ENCODE measurements at places on chromosomes 7 and 10. TPM values are rescaled to one million over a fixed set of nuclear protein-coding genes. Genes with fewer than 3 reads are reported as not detected.

KCND2 gene
- total RNA-seq, result 0.53 TPM

FIS1 gene
- 166 TPM for total RNA-seq

HDAC9 gene
- 53.6 TPM for total RNA-seq

GRM8 gene
- not detected for total RNA-seq

ATP6V0A4 gene
- total RNA-seq, result 1.5 TPM

TFR2 gene
- not detected for total RNA-seq

MACROH2A2 gene
- total RNA-seq, result 15.0 TPM

GSAP gene
- total RNA-seq, result 9.6 TPM

ERCC6 gene
- total RNA-seq, result 5.2 TPM

CFAP46 gene
- total RNA-seq, result 1.4 TPM

MAT1A gene
- 0.34 TPM for total RNA-seq

FOXP2 gene
- 0.12 TPM for total RNA-seq

GPR85 gene
- 7.0 TPM for total RNA-seq

All from A172 (cell line).